ENCODE measurements at places on chromosomes 7 and 10.

- DNase-seq = no peak
Observed at GRCh38 chr10:21314111-21314626, 211.3 kb downstream of the SKIDA1 start.

DNA sequence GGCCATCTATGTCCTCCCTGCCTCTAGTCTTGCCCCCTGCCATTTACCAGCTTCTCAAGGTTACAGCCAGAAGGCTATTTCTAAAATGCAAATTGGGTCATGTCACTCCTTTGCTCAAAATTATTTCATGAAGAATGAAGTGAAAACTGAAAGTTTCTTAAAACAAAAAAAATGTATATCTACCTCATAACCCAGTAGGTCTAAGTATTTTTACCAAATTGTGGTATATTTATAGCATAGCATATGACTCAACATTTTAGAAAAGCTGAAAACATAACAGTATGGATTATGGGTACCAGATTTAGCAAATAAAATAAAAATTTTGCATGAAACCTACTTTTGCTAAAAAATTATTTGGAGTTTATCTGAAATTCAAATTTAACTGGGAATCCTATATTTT is 78.4 kb downstream of the SLC16A9 start:
- DNase-seq = no peak

DNA sequence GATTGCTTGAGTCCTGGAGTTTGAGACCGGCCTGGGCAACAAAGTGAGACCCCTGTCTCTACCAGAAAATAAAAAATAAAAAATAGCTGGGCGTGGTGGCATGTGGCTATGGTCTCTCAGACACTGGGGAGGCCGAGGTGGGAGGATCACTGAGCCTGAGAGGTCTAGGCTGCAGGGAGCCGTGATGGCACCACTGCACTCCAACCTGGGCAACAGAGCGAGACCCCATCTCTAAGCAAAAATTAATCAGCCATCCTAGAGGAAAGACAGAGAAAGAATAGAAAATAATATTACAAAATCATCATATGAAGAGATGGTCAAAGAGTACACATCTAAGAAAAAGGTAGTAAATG is 4.9 kb upstream of the EPHB4 start:
- DNase-seq = no peak

GRCh38 chr10:79372871-79373270 is 25.6 kb downstream of the PPIF start:
- no peak for DNase-seq

DNA sequence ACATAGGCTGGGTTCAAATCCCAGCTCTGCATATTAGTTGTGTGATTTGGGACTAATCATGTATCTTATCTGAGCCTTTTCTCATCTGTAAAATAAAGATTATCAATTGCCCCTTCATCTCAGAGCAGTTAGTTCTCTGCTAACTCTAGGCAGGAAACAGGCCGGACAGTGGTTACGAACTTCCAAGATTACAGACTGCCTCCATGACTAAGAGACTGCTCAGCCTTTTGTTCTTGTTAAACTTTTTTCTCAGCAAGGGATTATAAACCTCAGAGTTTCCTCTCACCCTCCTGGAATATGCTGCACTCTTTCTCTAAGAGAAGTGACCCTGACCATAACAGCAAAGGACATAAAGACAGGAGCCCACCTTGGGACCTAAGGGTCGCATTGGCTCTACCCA is 52.5 kb upstream of the NFKB2 start:
- DNase-seq = no peak

DNA sequence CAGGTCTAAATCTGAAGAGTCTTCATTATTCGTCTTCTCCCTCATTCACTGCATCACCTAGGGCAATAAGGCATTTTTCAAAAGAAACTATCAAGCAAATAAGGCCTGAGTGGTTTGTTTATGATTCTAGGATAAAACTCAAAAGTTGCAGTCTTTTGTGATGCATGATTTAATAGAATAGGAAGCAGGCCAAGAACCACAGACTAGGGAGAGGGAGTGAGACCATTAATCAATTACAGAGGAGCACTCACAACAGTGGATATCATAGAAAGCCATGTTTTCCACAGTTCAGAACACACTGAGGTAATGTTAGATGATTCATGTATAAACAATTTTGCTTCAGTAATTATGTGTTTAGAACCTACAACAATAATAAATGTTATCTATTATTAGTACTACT is 87.8 kb upstream of the LRRTM3 start:
- DNase-seq = no peak

GRCh38 chr10:21950566-21950965 is 53.0 kb downstream of the DNAJC1 start:
- DNase-seq = no peak

DNA sequence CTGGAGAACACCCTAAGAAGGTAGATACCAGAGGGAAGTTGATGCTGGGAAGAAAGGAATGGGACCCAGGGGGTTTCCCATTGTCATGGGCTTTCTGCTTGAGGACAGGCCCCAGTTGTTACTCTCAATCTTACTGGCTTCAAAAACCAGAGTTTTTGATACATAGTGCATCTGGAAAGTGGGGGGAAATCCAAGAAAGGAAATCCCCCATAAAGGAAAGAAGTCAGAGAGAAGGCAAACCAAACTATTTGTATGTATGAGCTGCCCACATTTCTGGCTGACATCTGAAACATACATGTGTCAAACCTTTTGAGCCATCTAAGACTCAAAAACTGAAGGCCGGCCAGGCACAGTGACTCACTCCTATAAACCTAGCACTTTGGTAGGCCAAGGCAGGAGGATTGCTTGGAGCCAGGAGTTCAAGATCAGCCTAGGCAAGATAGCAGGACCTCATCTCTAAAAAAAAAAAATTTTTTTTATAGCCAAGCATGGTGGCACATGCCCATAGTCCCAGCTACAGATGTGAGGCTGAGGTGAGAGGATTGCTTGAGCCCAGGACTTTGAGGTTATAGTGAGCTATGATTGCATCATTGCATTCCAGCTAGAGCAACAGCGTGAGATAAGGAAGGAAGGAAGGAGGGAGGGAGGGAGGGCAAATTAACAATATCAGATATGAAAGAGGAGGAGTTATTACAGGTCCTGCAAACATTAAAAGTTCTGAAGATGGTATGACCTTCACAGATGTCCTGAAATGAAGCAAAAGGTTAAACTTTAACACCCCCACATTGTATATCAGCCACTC is 6.7 kb upstream of the COA1 start:
- no peak for DNase-seq

GRCh38 chr7:137096607-137097006 is 228.2 kb downstream of the CHRM2 start:
- no peak for DNase-seq

DNA sequence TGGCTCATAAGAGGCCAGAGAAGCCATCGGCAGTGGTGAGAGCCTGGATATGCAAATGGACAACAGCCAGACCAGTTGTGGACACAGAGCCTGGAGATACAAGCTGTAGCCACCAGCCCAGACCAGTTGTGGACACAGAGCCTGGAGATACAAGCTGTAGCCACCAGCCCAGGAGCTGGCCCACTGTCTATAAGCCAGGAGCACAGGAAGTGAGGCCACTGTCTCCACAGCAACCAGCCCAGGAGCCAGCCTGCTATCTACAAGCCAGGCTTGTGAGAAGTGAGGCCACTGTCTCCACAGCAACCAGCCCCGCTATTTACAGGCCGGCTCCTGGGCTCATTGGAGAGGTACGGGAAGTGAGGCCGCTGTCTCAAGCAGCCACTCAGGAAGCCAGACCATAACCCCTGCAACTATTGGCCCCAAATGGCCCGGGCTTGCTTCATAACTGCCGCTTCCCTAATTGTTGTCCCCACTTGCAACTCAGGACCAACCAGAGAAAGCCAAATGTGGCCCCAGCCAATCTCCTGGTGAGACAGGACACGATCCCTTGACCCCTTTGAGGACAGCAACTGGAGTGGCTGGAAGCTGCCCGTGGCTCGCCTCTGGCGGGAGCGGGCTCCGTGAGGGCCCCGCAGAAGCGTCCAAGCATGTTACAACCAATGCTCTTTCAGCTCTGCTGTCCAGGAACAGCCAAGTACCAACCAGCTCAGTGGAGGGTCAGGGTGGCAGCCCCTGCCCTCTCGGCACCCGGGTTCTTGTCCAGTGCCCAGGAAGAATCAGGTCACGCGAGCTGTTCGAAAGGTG is 44.1 kb upstream of the CNPY1 start:
- DNase-seq = no peak

DNA sequence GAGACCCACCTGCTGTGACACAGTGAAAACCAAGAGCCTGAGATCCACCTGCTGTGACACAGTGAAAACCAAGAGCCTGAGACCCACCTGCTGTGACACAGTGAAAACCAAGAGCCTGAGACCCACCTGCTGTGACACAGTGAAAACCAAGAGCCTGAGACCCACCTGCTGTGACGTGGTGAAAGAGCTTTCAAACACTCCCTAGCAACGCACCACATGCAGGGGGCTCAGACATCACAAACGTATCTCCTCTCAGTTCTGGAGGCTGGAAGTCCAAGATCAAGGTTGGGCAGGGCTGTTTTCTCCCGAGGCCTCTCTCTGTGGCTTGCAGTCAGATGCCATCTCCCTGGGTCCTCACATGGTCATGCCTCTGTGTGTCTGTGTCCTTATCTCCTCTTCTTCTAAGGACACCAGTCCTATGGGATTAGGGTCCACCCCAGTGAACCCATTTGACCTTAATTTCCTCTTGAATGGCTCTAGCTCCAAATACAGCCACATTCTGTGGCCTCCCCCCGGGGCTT is 43.8 kb downstream of the INSIG1 start:
- no peak for DNase-seq

GRCh38 chr7:157991351-157991750 is 596.3 kb downstream of the PTPRN2 start:
- no peak for DNase-seq

DNA sequence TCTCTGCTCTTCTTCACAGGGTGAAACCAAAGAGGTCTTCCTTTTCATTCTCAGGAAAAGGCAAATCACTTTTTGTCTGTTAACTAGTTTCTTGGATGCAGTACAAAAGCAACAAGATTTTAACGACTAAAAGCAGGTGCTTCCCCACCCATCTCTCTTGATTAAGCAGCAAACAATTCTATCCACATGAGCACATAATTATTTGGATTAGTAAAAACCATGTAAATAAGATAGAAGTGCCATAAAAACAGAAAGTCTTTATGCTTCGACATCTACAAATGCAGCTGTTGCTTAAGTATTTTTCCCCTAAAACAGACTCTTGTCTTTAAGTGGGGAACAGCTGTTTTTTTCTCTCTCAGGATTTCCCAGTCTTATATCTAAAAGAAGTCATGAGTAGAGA is 37.4 kb downstream of the USP54 start:
- no peak for DNase-seq

GRCh38 chr10:36591436-36591835 is 534.0 kb upstream of the ANKRD30A start:
- DNase-seq = no peak

DNA sequence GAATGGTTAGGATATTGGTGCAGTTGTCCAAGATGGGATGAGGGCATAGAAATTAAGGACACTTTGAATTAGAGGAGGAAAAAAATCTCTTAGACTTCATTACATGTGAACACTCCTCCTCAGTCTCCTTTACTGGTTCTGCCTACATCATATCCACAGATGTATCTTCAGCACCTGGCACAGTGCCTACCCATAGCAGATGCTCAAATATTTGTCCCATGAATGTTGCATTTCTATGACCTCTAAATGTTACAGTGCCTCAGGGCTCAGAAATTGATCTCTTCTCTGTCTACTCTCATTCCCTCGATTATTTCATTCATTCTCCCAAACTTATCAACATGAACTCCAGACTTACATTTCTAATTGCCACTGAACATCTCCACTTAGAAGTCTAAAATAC is 17.1 kb downstream of the CNNM1 start:
- no peak for DNase-seq

DNA sequence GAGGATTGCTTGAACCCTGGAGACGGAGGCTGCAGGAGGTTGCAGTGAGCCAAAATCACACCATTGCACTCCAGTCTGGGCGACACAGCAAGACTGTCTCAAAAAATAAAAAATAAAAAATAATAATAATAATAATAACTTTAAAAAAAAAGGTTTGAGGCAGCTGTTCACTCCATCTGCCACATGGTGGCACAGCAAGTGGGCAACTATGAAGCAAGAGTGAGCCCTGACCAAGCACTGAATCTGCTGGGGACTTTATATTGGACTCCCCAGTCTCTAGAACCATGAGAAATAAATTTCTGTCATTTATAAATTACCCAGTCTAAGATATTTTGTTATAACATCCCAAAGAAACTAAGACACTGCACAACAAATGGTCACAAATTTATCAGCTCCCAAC is 14.6 kb upstream of the BRI3 start:
- no peak for DNase-seq

GRCh38 chr7:28623863-28624262 is 211.5 kb downstream of the CREB5 start:
- DNase-seq = no peak

- DNase-seq = no peak
Observed at GRCh38 chr10:69090685-69091084, 2.8 kb downstream of the SRGN start.

DNA sequence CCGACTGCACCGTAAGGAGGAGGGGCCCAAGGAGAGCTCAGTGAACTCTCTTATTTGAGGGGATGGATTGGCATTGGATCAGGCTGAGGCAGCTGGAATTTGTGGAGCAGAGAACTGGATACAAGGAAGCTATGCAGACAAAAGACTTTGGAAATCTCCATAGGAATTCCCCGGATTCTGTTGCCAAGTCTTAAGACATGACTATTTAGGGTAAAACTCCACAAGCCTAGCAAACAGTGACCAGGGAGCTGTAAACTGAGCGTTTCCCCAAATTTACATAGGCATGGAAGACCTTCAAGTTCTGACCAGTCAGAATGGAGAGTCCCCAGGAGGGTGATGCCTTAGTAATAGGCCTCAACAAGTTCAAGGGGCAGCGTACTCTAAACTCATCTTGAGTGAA is 82.5 kb upstream of the PCBD1 start:
- DNase-seq = no peak

DNA sequence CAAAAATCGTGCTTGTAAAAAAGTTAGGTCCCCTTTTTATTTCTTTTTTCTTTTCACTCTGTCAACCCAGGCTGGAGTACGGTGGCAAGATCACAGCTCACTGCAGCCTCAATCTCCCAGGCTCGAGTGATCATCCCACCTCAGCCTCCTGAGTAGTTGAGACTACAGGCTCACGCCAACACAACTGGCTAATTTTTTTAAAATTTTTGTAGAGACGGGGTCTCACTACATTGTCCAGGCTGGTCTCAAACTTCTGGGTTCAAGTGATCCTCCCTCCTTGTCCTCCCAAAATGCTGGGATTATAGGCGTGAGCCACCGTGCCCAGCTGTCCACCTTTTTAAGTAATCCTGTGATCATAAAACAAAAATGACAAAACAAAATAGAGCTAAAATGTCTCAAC is 19.4 kb upstream of the ARHGAP12 start:
- no peak for DNase-seq

GRCh38 chr10:128219295-128219694 is 93.1 kb upstream of the MKI67 start:
- DNase-seq = no peak

DNA sequence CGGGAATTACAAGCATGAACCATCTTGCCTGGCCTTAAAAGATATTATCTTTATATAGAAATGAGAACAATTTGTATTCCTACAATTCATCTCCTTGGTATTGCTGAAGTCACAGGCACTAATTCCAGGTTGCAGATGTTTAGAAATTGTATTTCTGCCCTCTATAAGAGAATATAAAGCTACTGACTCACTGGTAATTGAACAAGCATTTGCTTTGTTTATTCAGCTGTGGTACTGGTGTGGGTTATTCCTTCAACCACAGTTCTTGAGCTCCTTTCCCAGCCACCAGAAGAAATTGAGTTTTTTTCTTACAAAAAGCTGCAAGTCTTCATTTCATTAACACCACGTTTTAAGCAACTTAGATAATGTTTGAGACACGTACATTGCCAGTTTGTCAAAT is 29.0 kb upstream of the MPP7 start:
- no peak for DNase-seq

- DNase-seq = no peak
Observed at GRCh38 chr10:116787053-116787659, 44.8 kb upstream of the HSPA12A start.
